ENCODE measurements at places on chromosomes 2 and 18.

DNA sequence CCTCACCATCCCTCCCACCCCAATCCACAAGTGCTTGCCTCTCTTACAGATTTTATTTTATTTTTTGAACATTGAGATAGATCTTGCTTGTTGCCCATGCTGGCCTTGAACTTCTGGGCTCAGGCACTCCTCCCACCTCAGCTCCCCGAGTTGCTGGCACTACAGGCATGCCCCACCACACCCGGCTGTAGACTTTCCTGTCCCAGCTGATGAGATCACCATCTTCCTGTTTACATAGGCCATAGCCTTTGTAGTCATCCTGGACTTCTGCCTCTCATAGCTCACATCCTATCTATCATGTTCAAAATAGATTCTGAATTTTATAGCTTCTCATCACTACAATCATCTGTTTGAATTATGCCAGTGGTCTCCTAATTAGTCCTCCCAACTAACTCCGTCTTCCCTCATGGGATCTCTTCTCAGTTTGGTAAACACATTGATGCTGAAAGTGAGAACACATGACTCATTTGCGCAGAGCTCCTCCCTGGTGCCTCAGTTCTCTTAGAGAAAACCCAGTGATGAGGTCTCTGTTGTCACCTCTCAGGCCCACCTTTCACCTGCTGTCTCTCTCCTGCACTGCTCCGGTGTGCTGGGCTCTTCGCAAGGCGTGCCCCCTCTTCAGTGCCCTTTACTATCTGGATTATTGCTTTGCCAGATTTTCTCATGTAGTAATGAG, 243.0 kb downstream of the ZNF407 start:
- DNase-seq = peak; percentile 83

- no peak for DNase-seq
Measured at GRCh38 chr2:135557530-135557929, 26.2 kb downstream of the R3HDM1 start.

DNA sequence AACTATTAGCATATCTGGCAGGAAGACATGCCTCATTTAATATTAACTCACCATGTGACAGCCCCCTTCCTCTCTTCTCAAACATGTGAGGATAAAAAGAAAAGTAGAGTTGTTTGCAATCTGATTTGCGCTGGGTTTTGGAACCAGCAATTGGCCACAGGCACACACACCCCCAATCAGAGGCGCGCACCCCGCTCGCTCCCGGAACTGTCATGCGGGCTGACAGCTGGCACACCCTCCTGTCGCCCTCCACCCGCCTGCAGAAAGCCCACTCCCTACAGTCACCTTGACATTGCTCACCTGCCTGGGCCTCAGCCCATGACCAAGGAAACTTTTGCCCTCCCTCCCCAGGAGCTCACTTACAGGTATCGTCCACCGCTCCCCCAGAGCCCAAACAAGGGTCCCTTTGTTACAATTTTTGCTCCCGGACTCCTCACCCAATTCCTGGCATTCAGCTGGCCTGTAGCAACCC, 1.1 kb downstream of the COBLL1 start:
- DNase-seq = peak; percentile 63

DNA sequence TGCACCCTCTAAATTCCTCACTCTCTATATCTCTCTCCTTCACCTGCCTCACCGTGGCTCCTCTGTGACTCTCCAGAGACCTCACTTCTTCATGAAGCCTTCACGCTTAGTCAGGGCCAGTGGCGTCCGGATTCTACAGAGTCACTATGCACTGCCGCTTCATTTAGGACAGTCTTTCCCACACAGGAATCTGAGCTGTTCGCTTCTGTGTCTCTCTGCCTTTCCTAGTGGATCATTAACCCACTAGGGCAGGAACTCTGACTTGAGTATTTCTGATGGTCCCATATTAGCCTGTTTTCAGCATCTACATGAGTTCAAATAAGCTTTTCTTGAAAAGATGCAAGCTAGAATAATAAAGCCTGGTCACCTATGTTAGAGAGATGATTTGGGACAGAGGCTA, 180.2 kb upstream of the DOK6 start:
- no peak for DNase-seq

- no peak for DNase-seq
Measured at GRCh38 chr2:69805887-69806286, 23.6 kb upstream of the GMCL1 start.

DNA sequence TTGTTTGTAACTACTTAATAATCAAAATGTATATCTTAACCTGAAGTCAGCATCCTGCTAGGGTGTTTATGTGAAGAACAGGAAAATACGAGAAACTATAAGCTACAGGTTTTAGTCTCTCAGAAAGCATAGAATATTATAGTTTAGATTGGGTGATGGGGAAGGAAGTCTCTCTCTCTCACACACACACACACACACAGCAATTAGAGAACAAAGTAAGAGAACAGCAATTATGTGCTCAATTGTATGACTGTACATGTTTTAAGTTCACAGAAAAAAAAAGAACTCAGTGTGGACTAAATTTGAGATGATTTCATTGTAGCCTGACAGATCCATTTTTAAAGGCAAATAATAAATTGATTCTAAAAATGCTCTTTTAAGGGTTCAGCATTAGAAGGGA, 94.3 kb upstream of the ZNF516 start:
- no peak for DNase-seq

DNA sequence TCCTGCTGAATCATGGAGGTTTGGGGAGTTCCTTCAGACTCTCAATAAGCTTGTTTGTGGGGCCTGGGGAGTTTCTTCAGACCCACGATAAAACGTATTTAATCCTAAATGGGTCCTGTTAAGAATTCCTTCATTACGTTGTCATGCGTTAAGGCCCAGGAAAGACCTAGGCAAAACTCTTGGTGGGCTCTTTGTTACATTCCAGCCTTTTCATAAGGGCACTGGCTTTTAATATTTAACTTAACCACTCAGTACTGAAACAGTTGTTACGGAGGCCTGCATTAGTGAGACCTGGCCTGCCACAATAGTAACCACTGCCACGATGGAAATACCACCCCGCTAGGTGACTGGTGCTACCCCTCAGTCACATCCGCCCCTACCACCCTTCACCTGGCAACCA, 17.5 kb upstream of the BIN1 start:
- DNase-seq = no peak

- DNase-seq = peak; percentile 62
Measured at GRCh38 chr2:195318440-195319111, 338.4 kb upstream of the SLC39A10 start.

DNA sequence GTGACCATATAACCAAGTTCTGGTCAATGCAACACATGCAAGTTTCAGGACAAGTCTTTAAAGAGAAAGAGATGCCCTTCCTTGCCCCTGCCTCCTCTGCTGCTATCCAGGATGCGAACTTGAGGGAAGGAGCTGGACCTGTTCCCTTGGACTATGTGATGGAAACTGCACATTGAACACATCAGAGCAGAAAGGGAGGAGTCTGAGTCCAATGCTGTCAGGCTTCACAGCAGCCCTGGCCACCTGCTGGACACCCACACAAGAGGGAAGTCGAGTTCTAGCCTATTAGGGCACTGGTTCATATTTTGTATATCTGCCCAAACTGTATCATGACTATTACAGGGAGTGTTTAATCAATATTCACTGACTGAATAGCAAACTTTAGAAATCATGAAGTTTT, 38.3 kb upstream of the TEX51 start:
- no peak for DNase-seq

- DNase-seq = no peak
Measured at GRCh38 chr18:295756-296490, 28.1 kb upstream of the THOC1 start.

DNA sequence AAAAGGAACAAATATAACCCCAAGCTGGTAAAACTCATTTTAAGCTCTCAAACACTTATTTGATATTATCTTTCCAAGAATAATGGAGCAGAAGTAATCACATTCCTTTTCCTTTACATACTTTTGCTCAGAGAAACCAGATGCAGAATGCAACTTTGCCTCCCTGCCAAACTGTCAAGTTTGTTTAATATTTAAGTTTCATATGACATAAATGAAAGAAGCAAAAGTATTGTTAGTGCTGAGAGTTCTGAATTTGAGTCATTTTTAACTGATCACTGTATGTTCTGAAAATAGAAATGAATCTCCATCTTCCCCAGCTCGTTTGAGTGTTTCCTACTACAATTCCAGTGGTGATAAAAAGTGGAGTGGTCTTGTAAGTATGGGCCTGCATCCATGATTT, 423.4 kb downstream of the PID1 start:
- DNase-seq = no peak

DNA sequence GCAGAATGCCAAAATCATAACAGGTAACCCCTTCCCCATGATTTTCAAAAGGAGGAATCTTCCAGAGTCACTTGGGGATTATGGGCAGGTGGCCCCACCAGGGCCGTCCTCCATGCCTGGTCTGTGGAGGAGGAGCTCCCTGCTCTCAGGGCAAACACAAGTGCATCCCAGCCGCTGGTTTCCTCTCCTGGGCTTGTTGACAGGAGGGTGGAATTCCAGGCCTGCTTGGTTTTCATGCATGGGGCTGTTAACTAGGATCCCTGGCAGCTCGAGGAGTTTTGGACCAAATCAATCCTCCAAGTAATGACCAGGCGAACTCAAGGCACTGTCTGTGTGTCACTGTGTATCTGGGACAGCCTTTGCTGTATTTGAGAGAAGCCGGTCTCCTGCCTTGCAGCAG, 45.3 kb downstream of the FOSL2 start:
- no peak for DNase-seq

GRCh38 chr2:205827809-205828365, 145.6 kb downstream of the NRP2 start:
- no peak for DNase-seq

DNA sequence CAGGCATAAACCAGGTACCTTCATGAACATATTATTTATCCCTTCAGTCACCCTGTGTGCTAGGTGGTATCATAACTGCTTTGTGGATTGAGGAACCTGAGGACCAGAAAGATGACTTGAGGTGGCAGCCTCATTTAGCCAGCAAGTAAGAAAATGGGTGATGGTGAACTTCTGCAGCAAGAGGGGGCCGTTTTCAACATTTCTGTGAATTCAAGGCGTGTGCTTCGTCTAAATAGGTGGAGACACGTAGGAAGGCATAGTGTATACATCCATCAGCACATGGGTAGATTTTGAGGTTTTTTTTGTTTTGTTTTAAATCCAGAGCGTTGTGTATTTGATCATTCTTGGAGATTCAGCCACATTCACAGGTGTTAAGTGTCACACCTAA, 118.7 kb downstream of the SPTBN1 start:
- no peak for DNase-seq

DNA sequence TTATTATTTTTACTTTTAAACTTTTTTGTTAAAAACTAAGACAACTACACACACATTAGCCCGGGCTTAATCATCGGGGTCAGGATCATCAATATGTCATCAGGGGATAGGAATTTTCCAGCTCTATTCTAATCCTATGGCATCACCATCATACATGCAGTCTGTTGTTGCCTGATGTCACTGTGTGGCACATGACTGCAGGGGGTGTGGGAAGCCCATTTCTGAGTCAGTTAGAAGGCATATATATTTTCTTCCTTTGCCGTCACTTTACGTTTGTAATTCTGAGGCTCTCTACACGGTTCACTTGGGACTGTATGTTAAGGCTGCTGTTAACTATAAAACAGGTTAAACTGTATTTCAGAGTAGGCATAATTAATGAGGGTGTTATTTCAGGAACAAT, 144.4 kb upstream of the ITGA6 start:
- DNase-seq = peak; percentile 97

DNA sequence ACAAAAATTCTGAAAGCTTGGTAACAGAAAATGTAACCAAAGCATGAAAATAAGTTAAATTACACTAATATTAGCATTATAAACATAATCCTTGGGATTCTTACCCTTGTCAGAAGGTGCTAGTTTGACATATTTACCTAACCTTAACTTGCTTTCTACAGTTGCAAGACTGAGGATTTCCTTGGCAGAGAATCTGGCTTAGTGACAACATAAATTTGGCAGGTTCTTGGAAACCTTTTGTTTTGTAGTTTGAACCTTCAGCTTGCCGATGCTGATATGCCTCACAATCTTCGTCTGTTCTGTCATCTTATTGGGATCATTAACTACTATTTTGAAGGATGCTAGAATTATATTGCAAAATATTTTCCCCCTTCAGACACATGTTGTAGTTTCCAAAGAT, 3.4 kb downstream of the XIRP2 start:
- no peak for DNase-seq

- no peak for DNase-seq
Measured at GRCh38 chr2:84969511-84970209, 1.3 kb upstream of the KCMF1 start.

- DNase-seq = no peak
Measured at GRCh38 chr2:217304582-217304981, 444.7 kb upstream of the TNP1 start.

Data from epithelial cell of esophagus (primary cell).